T-helper 17 cell (primary cell): ENCODE measurements at places on chromosomes 12 and 14.

DNA sequence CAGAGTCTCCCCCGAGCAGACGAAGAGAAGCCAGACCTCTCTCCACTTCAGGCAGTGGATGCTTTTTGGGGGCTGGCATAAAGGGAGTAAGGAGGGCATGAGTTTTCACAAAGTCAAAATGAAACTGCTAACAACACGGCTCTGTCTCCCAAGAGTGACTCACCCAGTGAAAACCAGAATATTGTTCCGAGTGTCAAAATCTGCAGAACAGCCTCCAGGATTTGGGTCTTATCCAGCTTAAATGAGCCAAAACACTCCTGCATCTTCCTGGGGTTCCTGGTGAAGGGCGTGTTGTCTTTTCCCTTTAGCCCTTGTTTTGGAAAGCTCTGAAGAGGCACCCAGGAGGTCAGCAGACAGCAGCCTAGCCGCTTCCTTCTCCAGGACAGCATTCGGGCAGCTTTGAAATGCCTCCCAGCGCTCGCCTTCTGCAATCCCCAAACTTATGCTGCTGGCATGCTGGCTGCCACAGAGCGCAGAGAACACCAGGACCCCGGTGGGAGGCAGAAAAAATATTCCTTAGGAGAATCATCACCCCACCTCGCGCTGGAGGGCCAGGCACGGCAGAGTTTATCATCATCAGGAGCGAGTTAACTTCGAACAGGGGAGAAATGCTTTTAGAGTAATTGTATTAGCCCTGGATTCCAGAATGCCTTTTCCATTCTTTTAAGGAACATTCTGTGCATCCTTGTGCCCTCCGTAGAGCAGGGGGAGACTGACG is 117.7 kb upstream of the NCOR2 start:
- DNase-seq = no peak

DNA sequence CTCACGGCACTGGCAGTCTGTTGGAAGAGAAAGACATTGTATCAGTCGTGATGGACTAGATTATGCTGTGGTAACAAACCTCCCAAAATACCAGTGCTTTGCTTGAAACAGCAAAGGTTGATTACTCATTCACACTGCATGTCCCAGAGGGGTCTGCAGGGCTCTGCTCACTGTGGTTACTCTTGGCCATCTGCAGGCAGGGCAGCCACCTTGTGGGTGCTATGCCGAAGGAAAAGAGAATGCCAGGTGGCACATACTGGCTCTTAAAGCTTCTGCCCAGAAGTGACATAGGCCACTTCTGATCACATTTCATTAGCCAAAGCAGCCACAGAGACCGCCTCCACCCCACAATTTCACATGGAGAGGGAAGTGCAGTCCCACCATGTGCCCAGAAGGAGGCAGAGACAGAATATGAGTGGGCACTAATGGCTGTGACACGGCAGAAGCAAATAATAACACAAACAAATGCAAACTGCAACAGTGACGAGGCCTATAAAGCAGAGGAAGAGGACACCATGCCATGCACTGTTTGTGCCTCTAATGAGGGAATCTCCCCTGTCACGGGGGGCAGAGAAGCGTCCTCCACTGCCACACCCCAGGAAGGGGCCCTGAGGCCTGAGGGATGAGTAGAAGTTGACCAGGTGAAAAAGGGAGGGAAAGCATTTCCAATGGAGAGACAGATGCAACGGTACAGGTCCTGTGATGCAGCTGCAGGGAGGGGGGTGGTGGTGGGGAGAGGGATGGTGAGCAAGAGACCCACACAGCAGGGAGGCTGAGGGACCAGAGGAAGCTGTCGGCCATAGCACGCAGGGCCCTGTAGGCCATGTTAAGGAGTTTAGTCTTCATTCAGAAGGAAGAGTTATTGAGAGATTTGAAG is 51.7 kb upstream of the KICS2 start:
- DNase-seq = no peak

DNA sequence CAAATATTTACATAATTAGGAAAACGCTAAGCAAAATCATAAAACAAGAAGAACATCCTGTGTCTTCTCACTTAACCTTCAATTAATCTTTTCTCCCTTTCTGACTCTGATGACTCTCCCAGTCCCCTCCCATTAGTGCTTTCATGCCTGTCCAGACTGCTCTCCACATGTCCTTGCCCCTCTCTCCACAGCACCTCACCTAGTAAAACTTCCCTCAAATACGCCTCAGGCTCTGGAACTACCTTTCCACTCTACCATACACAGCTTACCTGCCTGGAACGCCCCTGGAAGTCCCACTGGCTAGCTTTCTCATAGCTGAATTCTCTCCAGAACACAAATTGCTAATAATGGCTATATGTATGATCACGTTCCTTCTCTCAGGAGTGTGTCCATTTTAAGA is 44.7 kb downstream of the SLC5A8 start:
- no peak for DNase-seq

GRCh38 chr12:92551853-92552397 is 150.9 kb upstream of the PLEKHG7 start:
- no peak for DNase-seq

DNA sequence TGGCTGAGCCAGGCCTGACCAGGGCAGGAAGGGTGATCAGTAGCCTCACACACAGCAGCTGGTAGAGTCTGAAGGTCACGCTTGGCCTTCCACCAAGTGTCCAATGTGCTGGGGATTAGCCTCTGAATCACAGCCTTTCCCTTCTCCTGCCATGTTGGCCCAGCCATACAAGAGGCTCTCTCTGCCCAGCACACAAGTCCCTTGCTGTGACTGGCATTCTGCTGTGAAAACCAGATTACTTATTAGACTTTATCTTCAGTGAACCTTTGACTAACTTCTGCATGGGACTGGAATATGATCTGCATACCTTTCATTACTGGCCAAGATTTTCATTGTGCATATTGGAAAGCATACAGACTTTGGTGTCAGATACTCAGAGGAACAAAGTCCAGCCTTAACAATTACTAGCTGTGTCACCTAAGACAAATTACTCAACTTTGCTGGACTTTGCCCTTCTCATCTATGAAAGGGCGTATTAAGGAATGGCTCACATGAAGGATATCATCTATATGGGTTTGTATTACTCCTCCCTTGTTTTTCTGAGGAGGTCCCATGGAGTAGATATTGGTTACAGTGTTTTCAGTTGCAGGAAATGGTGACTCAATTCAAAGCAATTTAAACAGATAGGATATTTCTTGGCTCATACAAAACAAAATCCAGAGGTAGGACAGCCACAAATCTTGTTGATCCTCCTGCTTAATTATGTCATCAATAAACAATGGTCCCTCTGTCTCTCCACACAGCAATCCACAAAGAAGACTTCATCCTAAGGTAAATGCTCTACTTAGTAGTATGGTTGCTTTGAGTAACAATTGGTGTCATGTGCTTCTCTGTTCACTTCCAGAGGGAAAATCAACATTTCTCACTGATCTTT is 99.6 kb downstream of the DYRK2 start:
- DNase-seq = no peak
